Stimulated activated CD4-positive, alpha-beta T cell treated with anti-CD3 and anti-CD28 coated beads, TNF-alpha, amount 100 ng/mL, for 24 hours (primary cell): ENCODE measurements at places on chromosomes 12 and 14.

GRCh38 chr12:97758586-97758985, 296.0 kb downstream of the RMST start:
- no peak for DNase-seq

GRCh38 chr12:56616244-56616643, 13.9 kb downstream of the BAZ2A start:
- no peak for DNase-seq

DNA sequence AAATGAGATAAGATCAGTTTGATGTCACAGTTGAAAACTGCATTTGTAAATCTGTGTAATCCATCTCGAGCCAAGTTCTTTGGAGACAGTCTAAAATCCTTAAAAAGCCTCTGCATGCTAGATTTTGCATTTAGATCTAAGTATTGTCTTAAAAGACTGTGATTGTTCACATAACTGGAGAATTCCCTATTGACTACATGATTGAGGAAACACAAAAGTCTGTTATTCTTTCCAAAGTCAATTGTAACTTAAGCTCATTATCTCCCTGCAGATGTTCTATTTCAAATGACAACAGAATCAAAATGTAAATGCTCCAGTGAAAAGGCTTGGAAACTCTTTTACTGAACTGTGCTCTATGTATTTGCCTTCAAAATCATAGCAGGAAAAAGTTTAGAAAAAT, 77.8 kb downstream of the MYF5 start:
- DNase-seq: no peak

- DNase-seq: no peak
Measured at GRCh38 chr14:64692189-64692985, 11.8 kb upstream of the PLEKHG3 start.

GRCh38 chr12:4648501-4649357, at the start of the genes AKAP3 and NDUFA9:
Gene AKAP3 (minus strand): TSS chr12:4649051. CDS start chr12:4638196, 10,855 bp downstream.
Gene NDUFA9 (plus strand): TSS chr12:4649114. CDS start chr12:4649127, 13 bp downstream.
- DNase-seq: peak; percentile 72

DNA sequence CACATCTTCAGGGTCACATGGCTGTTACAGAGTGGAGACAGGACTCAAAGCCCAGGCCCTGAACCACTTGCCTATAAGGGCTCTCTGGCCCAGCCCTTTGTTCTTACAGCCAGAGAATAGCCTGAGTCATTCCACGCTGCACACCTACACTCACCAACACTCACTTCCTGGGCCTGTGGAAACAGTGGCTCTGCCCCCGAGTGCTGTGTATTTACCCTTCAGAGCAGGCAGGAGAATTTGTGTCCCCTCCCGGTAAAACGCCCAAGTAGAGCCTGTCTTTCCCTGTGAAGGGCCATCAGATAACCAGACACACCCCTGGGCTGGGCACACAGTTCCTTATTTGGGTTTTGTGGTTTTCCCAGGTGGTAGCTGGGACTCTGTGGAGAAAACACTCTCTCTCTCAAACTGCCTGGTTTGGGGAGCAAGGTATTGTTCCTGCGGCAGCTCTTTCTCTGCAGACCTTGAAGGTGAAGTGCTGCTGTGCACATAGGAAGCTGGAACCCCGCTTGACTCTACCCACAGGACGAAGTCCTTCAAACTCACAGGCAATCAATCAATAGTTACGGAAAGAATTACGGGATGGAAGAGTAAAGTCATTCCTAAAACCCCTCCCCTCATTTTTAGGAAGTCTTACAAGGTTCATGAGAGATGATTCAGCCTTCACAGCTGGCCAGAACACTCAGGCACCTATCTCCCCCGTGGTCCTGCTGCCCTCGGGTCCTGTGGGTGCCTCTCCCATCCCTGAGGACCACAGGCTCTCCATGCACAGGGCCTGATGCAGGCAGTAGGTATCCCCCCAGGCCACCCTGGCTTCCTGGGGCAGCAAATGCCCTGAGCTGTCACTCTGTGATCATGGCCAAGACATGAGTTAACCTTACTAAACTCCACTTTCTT, 20.3 kb downstream of the FIGNL2 start:
- DNase-seq: peak; percentile 36
